ENCODE measurements at places on chromosomes 3 and 15.
A peak's percentile ranks its signal among the peaks of the same experiment; 100 is the strongest.

DNA sequence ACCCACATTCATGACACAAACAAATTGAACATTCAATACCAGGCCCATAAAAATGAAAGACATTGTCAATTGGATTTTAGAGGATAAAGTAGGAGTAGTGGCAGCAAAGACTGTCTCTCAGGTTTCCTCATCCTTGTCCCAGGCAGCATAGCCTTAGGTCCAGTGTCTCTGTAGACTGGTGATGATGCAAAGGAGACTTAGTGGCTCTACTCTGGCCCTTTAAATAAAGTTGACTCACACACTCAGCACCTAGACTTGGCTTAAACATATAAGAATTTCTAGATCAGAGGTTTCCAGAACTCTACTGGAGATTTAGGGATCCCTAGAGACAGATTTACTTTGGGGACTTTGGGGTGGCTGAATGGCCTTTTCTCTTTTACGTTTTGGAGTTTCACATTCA lies 166.6 kb downstream of the NR1D2 start:
- no peak for DNase-seq

- no peak for DNase-seq
These were observed 927.6 kb downstream of the FHIT start for GRCh38 chr3:60323651-60324050.

DNA sequence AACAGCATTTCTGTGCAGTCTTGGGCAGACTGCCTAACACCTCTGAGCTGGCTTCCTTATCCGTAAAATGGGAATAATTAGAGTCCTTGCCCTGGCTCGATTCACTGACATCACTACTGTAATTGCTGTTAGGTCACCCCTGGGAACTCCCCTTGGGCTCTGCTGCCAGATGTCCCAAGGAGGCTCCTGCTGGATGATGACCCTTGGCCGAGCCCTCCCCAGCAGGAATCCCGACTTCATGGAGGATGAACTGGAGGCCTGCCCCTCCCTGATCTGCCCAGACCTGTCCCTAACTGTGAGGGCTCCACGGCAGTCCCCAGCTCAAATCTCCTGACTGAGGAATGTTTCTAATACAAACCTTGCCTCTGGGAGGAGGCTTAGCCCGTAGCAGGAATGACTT lies 18.0 kb downstream of the ESYT3 start:
- no peak for DNase-seq

DNA sequence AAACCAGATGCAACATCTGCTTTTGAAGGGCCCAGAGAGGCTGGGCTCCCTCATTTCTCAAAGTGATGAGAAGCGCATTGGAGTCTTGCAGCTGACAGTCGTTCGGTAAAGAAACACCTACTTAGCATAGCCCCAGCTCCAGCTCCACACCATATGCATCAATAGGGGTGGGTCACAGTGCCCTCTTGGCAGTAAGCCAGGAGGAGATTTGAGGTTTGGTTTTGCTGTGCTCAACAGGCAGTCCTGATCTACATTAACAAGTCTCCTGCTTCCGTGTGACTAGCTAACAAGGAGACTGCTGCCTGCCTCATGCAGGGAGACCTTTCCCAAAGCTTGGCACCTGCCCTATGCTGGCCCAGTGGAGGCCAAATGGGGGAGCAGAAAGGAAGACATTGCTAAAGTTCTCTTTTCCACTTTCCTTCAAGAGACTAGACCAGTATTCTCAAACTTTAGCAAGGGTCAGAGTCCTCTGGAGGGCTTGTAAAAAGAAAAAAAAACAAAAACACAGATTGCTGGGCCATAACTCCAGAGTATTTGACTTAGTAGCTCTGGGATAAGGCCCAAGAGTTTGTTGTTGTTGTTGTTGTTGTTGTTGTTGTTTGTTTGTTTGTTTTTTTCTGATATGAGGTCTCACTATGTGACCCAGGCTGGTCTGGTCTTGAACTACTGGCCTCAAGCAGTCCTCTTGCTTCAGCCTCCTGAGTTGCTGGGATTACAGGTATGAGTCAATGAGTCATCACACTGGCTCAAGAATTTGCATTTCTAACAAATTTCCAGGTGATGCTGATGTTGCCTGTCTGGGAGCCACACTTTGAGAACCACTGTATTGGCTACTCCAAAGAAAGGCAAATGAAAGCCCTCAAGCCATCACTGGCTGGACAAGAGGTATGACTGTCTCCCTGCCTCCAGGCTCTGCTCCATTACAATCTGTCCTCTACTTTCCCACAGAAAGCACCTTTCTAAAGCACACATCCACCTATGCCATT lies 294.9 kb downstream of the RORA start:
- DNase-seq: no peak

- DNase-seq: no peak
These were observed 4.2 kb downstream of the TWF2 start for GRCh38 chr3:52234516-52235447.

DNA sequence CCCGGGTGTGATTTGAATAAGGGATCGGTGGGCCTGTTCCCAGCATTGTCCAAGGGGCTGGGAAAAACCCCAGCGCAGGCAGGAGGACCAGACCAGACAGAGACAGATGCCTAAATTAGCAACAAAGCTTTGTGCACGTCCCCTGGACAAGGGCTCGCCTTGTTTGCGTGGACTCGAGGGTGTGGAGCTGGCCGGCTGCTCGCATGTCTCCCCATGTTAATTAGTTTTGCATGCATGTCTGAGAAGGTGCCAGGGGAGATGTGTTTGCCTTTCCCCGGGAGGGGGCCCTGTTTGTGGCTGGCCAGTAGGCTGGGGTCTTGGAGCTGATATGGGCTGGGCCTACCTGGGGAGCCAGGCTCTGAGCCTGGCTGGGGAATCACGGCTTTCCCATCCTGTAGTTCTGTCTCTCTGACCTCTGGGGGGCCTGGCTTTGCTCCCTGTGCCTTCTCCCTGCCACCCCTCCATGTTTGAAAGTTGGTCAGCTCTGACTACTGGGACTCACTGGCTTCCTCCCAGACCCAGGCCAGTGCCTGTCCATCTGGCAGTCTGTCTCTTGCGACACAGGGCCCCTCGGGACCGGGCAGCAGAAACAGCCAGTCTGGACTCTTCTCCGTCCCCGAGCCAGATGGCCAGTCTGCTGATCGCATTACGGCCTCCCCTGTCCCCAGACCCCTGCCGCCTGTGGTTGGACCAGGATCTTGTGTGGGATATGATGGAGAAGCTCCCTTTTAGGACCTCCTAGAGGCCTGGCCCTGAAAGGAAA lies 55.4 kb upstream of the POLG start:
- DNase-seq: no peak

DNA sequence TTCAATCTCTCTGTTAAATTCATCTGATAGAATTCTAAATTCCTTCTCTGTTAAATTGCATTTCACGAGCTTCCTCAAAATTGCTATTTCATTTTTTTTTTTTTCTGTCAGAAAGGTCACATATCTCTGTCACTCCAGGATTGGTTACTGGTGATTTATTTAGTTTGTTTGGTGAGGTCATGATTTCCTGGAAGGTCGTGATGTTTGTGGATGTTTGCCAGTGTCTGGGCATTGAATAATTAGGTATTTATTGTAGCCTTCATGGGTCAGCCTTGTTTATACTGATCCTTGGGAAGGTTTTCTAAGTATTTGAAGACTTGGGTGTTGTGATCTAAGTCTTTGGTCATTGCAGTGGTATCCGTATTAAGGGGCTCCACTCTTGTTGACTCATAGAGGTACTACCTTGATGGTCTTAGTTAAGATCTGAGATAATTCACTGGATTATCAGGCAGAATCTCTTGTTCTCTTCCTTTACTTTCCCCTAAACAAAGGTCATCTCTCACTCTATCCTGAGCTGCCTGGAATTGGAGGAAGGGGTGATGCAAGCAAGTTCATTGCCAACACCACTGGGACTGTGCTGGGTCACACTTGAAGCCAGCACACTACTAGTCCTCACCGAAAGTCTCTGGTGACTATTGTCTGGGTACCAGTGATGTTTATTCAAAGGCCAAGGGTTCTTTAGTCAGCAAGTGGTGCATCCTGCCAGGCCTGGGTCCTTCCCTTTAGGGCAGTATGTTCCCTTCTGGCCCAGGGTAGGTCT lies 231.1 kb downstream of the GBE1 start:
- no peak for DNase-seq

DNA sequence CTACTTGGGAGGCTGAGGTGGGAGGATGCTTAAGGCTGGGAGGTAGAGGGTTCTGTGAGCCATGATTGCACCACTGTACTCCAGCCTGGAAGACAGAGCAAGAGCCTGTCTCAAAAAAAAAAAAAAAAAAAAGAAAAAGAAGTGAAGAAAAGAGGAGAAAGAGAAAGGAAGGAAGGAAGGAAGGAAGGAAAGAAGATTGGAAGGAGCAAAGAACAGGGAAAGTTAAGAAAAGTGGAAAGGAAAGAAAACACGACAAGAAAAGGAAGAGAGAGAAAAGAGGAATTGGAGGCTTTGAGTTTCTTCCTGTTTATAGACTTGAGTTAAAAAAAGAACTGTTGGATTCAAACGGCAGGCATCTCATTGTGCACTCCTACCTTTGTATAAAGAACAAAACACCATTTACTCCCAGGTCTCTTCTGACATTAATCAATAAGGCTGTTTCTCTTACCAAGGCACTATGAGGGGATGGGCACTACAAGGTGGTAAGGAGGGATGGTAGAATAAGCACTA lies 73.5 kb downstream of the EDEM1 start:
- DNase-seq: no peak

DNA sequence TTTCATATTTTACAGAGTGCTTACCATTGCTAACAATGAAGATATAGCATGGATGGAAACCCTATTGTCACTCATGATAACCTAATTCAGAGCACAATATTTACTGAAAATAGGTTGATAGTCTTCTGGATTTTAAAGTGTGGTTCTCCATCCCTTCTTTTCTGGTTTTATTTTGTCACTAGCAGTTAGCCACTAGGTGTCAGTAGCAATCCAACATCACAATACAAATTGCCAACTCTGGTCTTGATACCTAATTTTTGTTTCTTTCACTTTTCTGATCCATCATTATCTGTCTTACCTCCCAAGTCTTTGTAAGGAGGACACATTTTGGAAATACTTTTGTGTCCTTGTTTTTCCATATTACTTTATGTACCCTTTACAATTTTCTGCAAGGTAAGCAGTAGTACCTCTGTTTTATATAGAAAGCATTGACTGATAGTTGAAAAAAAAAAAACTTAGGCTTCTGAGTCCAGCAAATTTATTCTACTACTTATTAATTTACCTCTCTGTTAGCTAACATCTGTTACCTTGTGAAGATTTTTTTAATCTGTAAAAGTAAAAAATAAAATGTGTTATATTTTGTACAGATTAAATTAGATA lies 28.3 kb upstream of the CRYBG3 start:
- peak; percentile 43 for DNase-seq

DNA sequence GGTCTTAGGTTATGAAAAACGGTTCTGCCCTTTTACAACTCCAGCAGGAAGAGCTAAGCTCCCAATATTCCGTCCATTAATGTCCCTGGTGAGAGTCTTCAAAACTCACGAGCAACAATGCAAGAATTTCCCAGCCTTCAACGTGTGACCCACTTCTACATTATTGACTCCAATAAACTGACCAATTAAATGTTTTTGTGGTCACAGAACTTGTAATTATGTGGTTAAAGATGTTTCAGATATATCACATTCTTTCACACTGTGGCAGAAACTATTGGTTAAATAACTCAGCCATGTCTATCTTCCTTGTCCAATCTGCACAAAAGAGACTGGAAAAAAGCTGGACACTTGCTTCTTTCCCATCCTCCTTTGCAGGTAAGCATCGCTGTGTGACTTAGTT lies 286.6 kb upstream of the ADAMTS9 start:
- no peak for DNase-seq

DNA sequence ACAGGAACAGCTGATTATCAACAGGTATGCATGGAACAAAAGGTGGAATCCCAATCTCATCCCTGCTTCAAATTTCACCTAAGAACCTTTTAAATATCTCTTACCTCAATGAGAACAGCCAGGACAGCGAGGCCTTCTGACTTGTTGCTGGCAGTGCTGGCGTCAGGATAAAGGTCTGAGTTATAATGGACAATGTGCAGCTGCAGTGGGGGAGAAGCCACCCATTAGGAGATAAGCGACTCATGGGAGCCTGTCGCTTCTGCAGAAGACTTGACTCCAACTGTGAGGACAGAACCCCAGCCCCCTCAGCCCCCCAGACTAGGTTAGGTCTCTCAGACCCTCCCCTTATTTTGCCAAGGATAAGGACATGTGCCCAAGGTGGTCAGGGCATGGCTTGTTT lies 39.7 kb downstream of the CA12 start:
- DNase-seq: no peak

DNA sequence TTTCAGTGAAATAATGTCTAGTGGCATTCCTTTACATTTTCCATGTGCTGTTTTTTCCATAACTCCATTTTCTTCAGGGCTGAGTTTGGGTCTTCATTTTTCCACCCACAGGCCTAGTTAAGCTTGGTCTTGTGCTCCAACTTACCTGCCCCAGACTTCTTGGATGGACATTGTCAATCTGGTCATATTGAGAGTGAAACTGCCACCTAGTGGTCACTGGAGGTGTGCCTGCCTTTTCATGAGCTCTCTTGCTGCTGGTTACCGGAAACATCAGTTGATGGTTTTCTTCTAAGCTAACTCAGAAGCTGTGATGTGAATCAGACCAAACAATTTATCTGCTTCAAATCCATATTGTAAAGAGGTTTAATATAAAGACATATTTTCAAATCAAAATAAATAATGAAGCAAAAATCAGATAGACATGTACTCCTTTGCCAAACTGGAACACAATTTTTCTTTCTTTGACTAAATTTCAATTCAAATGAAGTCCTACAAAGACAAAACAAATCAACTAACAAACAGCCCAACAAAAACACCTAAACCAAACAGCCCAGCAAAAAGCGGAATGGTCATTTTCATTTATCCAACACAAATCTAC lies 135.1 kb upstream of the RASGRP1 start:
- peak; percentile 3 for DNase-seq

- no peak for DNase-seq
These were observed 21.5 kb upstream of the TIMP4 start for GRCh38 chr3:12180218-12180617.

DNA sequence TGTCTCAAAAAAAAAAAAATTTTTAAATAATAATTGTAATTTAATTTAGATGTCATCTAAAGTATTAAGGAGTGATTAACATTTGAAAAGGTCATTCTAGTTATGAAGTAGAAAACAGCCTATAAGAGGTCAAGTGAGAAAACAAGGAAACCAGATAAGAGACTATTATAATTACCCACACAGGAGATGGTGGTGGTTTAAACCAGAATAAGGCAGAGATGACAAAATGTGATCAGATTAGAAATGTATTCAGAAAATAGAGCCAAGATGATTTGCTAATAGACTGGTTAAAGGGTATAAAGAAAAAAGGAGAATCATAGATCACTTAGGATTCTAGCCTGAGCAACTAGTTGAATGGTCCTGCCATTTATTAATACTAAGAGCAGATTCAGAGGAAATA lies 11.2 kb downstream of the HERC1 start:
- DNase-seq: no peak
